ENCODE measurements at places on chromosomes 2 and 18.

- DNase-seq = no peak
Measured at GRCh38 chr18:54023471-54023870, 201.0 kb downstream of the MBD2 start.

GRCh38 chr2:146677280-146677679, 1167.5 kb upstream of the ACVR2A start:
- no peak for DNase-seq

DNA sequence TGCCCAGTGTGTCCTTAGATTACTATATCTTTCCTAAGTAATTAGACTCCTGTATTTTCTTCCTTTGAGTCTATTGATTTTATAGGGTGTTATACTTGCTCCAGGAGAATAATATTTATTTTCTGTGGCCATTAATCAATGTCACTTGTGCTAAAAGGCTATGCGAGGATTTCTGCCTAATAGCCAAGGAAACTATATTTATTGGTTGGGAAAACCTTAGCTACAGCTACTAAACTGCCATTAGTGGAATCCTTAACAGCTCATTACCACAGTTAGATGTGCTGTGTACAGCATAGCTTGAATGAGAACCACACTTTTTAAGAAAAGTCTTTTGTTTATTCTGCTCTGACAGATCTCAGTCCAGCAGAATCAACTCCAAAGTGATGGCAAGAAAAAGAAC, 537.3 kb downstream of the ERBB4 start:
- no peak for DNase-seq

- DNase-seq = no peak
Measured at GRCh38 chr2:192696857-192697256, 502.1 kb upstream of the TMEFF2 start.

DNA sequence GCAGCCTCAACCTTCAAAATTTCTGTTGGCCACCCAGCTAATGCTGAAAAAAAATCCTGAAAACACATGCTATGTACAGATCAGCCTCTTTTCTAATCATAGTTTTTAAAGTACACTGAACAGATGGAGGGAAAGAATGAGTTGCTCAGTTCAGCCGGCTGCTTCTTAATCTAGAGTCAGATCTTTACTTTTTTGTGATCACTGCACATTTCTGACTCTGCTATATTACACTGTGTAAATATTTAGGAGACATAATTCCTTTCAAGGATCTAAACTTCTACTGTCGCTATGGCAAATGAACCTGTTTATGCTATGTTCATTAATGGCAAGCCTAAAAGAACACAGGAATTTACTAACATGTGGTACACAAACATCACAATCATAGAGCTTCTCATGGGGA, 114.2 kb downstream of the SRBD1 start:
- DNase-seq = no peak

GRCh38 chr2:189581354-189582139, 961 bp upstream of the SLC40A1 start:
- DNase-seq = no peak

DNA sequence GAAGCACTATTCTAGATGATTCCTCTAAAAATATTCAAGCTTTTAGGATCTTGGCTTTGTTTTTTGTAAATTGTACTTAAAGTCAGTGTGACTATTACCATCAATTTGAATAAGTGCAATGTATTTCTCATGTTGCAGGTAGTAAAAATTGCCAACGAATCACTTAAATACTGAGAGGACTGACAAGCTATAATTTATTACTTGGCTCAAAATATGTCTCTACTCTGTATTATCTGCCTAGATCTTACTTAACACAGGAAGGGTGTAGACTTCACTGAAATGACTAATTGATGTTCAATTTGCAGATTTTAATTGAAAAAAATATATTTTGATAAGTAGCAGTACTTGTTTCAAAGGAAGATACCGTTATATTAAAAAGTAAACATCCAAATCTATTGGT, 202.3 kb downstream of the SLC8A1 start:
- no peak for DNase-seq

DNA sequence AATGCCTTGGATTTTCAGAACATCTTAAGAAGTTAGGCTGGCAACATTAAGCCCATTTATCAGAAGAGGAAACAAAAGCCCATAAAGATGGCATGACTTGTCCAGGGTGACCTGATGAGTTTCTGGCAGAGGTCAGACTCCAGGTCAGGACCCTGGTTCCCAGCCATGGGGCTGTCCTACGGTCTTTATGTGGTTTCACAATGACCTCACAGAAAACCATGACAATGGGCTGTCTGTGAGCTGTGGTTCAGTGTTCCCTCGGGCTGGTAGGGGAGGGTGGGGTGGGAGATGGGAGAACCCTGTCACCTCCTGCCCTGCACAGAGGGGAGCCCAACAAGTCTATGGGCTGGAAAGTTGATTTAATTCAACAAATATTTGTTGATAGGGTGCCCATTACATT, 101.8 kb downstream of the LOXHD1 start:
- DNase-seq = no peak

- DNase-seq = no peak
Measured at GRCh38 chr2:238847841-238848690, at the start of gene TWIST2. Gene TWIST2, plus strand, starts transcription at chr2:238848085. Its CDS starts 131 bp downstream, at chr2:238848216.

DNA sequence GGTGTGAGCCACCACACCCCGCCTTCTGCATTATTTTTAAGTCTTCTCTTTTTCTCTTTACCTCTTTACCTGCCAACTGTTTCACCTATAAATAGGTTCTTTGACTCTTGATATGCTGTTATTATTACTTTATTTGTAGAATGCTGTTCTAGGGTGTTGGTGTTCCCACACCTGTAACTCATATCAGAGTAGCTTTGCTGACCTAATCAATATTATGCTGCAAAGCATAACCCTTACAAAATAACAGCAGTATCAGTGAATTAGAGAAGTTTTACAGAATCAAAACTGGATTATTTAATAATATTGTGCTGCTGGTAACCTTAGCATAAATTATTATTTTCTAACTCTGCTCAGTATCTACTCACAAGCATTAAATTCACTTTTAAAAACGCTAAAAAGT, 161.5 kb downstream of the FIGN start:
- DNase-seq = no peak

DNA sequence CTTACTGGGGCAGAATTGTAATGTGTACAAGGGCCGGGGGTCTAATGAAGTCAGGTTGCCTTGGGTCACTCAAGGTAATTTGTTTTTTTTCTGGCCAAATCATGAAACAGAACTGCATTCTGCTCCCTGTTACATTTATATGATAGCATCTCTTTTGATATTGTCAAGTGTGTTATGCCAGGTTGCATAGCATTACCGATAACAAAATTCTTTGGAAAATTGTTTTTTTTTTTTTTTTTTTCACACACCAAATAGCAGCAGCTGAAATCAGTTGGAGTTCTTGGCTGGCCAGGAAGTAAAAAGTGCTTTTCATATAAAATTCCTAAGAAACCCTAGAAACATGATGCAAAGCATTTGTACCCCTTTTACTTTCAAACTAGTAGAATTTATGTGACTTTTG, 282.6 kb upstream of the FN1 start:
- DNase-seq = no peak

DNA sequence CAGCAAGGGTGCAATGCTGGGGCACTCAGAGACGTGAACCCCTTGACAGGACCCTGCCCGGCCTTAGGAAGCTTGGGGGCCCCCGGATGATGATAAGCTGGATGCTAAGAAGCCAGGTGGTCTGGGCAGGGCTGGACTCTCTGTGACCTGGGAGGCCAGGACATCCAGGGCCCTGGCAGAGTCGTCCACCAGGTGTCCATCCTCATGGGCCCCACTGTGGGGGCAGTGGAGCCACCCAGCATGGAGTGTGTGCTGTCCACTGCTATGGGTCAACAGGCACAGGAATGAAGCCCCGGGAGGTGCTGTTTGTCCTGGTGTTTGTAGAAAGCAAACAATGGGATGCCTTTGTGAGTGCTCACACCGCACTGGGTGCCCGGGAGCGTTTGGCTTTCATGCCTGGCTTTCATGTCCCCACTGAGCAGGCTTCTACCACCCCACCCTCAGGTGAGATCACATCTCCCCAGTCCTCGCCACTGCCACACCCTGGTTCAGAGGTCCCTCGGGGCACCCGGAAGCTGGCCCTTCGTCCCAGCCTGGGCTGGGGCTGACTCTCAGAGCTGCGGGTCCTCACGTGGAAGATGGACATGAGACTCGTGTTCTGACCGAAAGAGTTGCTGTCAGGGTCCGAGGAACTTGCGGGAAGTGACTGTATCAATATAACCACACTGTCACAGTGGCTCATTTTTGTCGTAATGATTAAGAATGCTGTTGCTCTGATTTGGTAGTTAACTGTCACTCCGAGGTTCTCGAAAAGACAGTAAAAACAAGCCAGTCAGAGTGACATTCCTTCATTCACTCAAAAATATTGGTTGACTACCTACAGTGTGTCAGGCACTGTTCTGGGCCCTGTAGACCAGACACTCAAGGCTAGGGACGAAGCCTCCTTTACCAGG, 53.3 kb downstream of the INHBB start:
- no peak for DNase-seq

GRCh38 chr2:48258481-48259149, 271.3 kb upstream of the STON1 start:
- DNase-seq = no peak

DNA sequence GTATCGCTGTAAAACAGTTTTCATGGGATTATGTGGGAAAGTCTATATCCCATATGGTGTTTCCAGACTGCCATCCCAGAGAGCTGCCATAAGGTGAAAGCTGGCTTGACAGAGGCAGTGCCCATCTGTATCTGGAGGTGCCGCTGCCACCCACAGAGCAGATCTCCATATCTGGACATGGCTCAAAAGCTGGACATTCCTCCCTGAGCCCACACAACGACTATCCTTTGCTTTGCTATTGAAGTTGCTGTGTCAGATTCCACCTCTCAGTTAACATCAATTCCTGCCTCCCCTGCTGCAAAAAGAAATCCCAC, 55.2 kb downstream of the RND3 start:
- no peak for DNase-seq

GRCh38 chr18:70078106-70078505, 127.4 kb downstream of the RTTN start:
- no peak for DNase-seq

DNA sequence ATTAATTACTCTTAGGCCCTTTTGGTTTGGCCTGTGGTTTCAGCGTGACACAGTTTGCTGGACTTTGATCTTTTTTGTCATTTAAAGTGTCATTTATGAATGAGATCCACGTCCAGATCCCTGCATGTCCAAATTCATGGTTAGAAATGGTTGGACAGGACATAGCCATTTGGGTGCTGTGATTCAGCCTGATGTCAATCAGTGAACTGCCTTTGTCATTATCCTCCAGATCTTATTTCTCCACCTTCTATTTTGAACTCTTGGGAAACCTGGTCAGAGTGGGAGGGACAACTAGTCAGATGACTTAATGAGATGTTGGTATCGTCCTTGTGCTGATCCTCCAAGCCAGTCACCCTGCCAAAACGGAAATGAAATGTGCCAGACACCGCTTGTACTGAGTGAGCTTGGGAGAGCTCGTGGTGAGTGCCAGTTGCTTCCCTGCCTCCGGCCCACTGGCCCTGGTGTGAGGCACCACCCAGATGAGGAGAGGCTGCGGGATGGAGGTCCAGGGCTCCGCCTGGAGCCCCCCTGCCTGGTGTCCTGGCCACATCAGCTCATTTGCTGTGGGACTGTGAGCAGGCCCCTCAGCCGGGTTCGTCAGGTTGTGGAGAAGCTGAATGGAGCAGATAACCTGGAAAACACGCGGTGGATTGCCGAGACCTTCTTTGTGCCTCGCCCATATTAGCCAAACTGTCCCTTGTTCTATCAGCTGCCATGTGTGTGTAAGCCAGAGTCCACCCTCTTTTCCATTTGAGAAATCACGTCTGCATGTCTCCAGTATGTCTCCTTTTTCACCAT, 70.1 kb downstream of the DGKD start:
- no peak for DNase-seq

GRCh38 chr2:44949329-44950151, 8.0 kb downstream of the SIX3 start:
- no peak for DNase-seq

DNA sequence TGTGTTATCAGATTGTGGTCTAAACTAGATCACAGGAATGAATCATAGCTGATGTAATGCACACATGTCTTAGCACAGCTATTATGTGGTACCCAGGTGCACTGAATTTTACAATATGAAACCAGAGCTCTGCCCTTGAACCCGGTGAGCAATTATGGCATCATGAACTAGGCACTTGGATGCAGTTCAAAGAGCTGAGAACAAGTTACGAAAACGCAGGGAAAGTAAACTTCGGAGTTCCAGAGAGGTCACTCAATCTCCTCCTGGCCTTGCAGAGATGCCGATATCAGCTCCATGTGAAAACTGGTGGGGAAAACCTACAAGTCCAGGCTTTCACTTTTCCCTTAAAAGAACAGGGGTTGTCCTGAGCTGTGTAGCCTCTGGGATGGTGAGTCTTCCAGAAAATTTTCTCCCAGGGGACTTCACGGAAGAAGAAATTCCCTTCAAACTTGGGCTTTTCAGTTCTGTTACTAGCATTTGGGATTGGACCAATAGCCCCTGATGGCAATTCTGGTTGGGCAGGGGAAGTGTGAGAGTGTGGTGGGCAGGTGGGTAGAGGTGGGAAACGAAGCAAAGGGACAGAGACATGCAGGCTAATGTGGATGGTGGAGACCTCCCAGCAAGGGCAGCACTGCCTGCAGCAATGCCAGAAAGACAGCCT, 71.1 kb upstream of the SH3BP4 start:
- DNase-seq = no peak

- DNase-seq = no peak
Measured at GRCh38 chr2:22842205-22842869, 542.6 kb upstream of the KLHL29 start.

GRCh38 chr18:35682281-35682867, 100.8 kb downstream of the GALNT1 start:
- DNase-seq = no peak

- no peak for DNase-seq
Measured at GRCh38 chr18:50662775-50663383, 103.0 kb downstream of the MAPK4 start.

DNA sequence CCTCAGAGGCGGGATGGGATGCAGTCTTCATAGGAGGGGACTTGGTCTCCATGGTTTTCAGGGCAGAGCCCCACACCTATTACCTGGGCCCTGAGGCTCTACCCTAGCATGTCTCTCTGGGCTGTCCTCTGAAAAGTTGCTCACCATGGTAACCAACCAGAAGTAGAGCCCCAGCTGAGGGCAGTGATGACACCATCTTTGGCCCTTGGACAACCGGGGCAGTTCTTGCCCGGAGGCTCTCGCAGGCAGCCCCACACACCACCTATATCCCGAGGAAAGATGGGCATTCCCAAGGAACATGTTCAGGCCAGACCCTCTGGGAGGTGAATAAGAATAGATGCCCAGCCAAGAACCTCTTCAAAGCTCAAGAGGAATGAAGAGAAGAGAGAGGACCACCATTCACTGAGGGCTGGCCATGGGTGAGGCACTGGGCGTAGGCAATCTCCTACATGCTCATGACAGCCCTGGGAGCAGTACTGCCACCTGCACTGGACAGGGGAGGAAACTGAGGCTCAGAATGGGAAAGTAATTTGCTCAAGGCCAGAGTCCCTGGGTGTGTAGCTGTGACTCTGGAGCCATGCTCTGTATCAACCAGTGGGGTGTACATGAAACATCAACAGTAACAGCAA, 72.5 kb downstream of the HS1BP3 start:
- DNase-seq = no peak

- DNase-seq = no peak
Measured at GRCh38 chr18:61203151-61203550, 130.1 kb upstream of the CDH20 start.

- DNase-seq = no peak
Measured at GRCh38 chr18:52850031-52850560, 510.1 kb downstream of the DCC start.

- DNase-seq = no peak
Measured at GRCh38 chr18:70058916-70059315, 111.2 kb upstream of the CD226 start.

GRCh38 chr2:235868645-235869044, 299.5 kb downstream of the GBX2 start:
- DNase-seq = no peak

- no peak for DNase-seq
Measured at GRCh38 chr2:15944325-15945017, 4.1 kb downstream of the MYCN start.
